ENCODE measurements at places on chromosomes 3 and 15. TPM values are rescaled to one million over a fixed set of nuclear protein-coding genes. Genes with fewer than 3 reads are reported as not detected.

DNA sequence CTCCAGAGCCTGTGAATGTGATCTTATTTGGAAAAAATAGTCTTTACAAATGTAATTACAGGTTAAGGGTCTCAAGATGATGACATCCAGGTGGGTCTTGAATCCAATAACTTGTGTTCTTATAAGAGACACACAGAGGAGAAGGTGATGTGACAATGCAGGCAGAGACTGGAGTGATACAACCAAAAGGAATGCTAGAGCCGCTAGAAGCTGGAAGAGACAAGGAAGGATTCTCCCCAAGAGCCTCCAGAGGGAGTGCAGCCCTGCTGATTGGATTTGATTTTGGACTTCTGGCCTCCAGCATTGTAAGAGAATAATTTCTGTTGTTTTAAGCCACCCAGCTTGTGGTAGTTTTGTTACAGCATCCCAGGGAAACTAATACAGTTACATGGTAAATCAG, 9.7 kb downstream of the MYH15 start:
- no peak overlapping the region for H3K27ac ChIP-seq
- H3K36me3 ChIP-seq, result no peaks in the 10 kb centered on the region
- H3K27me3 ChIP-seq, result no peaks in the 10 kb centered on the region
- no peak overlapping the region for H3K4me3 ChIP-seq

DNA sequence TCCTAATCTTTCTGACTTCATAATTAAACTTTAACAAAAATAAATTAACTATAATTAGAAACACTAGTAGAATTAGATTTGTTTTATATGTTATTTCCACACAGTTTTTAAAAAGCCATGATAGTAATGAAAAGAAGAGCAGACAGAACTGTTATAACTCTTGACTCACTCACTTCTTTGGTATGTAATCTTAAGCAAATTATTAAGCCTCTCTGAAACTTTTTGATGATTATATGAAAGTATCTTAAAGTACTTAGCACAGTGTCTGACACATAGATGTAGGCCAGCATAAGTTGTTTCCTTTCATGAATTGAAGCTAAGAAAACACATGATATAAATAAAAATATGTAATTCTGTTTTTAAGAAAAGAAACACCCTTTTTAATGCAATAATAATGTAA, 123.6 kb upstream of the MLF1 start:
- H3K4me3 ChIP-seq, result no peak overlapping the region
- no peaks in the 10 kb centered on the region for H3K4me1 ChIP-seq
- no peak overlapping the region for H3K27ac ChIP-seq

GRCh38 chr3:157074981-157075380, 85.0 kb downstream of the CCNL1 start:
- no peaks in the 10 kb centered on the region for H3K4me1 ChIP-seq
- no peaks in the 10 kb centered on the region for H3K36me3 ChIP-seq
- H3K27me3 ChIP-seq, result no peaks in the 10 kb centered on the region
- H3K27ac ChIP-seq, result no peak overlapping the region
- no peak overlapping the region for H3K4me3 ChIP-seq
- DNase-seq, result no peak

DNA sequence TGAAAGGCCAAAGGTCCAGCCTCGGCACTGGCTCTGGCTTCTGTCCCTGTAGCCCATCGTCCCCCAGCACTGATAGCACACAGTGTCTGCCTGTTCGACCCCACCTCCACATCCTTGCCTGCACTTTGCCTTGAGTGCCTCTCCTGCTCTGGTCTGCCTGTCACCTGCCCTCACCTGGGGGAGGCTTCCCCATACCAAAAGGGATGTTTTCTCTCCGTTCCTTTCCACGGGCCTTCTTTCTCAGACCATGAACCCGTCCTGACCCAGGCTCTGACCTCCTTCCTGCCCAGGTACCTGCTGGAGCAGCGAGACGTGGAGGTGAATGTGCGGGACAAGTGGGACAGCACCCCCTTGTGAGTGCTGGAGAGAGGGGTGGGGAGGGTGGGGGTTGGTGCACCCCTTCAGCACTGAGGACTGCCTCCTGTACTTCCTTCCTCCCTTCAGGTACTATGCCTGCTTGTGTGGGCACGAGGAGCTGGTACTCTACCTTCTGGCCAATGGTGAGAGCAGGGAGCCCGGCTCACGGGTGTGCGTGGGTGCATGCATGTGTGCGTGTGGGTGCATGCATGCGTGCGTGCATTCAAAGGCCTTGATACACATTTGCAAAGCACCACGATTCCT, 1.5 kb downstream of the ABTB1 start:
- DNase-seq, result no peak
- no peaks in the 10 kb centered on the region for H3K27me3 ChIP-seq
- H3K4me1 ChIP-seq, result peaks cover 22% of the 10 kb centered on the region
- H3K4me3 ChIP-seq, result no peak overlapping the region
- H3K27ac ChIP-seq, result no peak overlapping the region

DNA sequence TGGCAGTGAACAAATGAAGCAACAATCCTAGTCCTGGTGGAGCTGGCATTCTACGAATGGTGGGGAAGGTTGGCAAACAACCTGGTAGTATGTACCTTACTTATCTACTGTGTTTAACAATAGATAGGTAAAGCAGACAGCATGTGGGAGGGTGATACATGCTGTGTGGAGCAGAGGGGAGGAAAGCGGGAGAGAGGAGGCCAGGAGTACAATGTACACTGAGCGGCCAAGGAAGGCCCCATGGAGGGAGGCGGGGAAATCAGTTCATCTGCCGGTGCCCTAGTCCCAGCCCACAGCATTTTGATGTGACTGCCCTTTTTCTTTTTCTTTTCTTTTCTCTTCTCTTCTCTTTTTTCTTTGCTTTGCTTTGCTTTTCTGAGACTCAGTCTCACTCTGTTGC, 5.3 kb upstream of the RHCG start:
- peaks cover 3% of the 10 kb centered on the region for H3K4me1 ChIP-seq
- no peak overlapping the region for H3K4me3 ChIP-seq
- H3K27me3 ChIP-seq, result peaks cover 16% of the 10 kb centered on the region
- no peaks in the 10 kb centered on the region for H3K36me3 ChIP-seq
- no peak overlapping the region for H3K27ac ChIP-seq

GRCh38 chr3:120498556-120499346, 48.0 kb upstream of the FSTL1 start:
- no peaks in the 10 kb centered on the region for H3K4me1 ChIP-seq
- H3K27me3 ChIP-seq, result peaks cover 3% of the 10 kb centered on the region
- H3K36me3 ChIP-seq, result no peaks in the 10 kb centered on the region
- no peak overlapping the region for H3K27ac ChIP-seq
- no peak for DNase-seq

GRCh38 chr15:29449136-29449535, 179.5 kb upstream of the NSMCE3 start:
- no peaks in the 10 kb centered on the region for H3K36me3 ChIP-seq
- no peak overlapping the region for H3K4me3 ChIP-seq
- H3K27ac ChIP-seq, result no peak overlapping the region
- DNase-seq, result no peak

- H3K36me3 ChIP-seq, result no peaks in the 10 kb centered on the region
- H3K4me1 ChIP-seq, result no peaks in the 10 kb centered on the region
- H3K27me3 ChIP-seq, result no peaks in the 10 kb centered on the region
- H3K4me3 ChIP-seq, result no peak overlapping the region
Observed at GRCh38 chr3:46835054-46835453, 28.2 kb downstream of the MYL3 start.

The TRPM1 gene
- total RNA-seq, result not detected

GRCh38 chr3:64961301-64961700, 273.5 kb upstream of the ADAMTS9 start:
- no peak for DNase-seq
- H3K27me3 ChIP-seq, result no peaks in the 10 kb centered on the region
- no peak overlapping the region for H3K27ac ChIP-seq
- H3K4me3 ChIP-seq, result no peak overlapping the region
- no peaks in the 10 kb centered on the region for H3K4me1 ChIP-seq
- H3K36me3 ChIP-seq, result no peaks in the 10 kb centered on the region

GRCh38 chr15:68057034-68057433, 2.9 kb downstream of the PIAS1 start:
- H3K36me3 ChIP-seq, result no peaks in the 10 kb centered on the region
- H3K4me1 ChIP-seq, result peaks cover 11% of the 10 kb centered on the region
- H3K27me3 ChIP-seq, result no peaks in the 10 kb centered on the region
- H3K27ac ChIP-seq, result peak overlapping the region; percentile 92
- no peak for DNase-seq

DNA sequence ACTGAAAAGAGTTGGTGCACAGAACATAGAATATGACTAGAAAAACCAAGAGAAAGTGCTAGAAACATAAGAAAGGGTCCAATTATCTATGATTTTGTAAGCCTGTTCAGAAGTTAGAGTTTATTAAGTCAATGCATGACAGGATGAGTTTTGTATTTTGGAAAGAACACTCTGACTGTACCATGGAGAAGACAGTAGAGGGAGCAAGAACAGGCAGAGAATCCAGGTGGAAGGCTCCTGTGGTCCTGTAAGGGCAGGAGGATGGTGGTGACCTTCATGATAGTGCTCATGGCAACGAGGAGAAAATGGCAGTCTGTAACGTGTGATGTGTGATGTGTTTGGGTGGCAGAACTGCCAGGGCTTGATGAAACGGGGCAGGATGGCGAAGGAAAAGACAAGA, 249.1 kb downstream of the CTNNB1 start:
- H3K27me3 ChIP-seq, result no peaks in the 10 kb centered on the region
- no peak for DNase-seq
- H3K27ac ChIP-seq, result no peak overlapping the region
- H3K4me1 ChIP-seq, result no peaks in the 10 kb centered on the region

GRCh38 chr3:74643636-74644035, 29.2 kb upstream of the CNTN3 start:
- H3K27ac ChIP-seq, result no peak overlapping the region
- no peak overlapping the region for H3K4me3 ChIP-seq
- H3K36me3 ChIP-seq, result no peaks in the 10 kb centered on the region
- no peaks in the 10 kb centered on the region for H3K27me3 ChIP-seq

GRCh38 chr15:66586155-66586976, 20.6 kb upstream of the LCTL start:
- no peak overlapping the region for H3K4me3 ChIP-seq
- no peak for DNase-seq
- H3K27me3 ChIP-seq, result no peaks in the 10 kb centered on the region
- H3K27ac ChIP-seq, result no peak overlapping the region
- no peaks in the 10 kb centered on the region for H3K4me1 ChIP-seq
- no peaks in the 10 kb centered on the region for H3K36me3 ChIP-seq

DNA sequence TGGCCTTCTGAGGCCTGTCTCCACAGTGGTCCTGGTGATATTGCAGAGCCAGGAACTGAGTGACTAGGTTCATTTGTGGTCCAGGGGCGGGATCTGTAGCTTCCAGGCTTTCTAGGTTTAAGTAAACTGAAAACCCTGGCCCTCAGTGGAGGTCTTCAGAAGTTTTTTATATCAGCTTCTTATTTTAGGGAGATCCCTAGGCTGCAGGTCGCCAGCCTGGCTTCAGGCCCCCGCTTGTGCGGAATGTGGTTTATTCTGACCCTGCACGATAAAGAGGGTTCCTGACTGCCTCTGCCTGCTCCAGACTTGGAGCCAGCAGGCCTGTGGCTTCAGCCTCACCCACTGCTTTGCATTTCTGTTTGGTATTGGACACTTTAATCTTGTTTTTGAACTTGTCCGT, 133.9 kb upstream of the PLXNA1 start:
- H3K4me1 ChIP-seq, result no peaks in the 10 kb centered on the region
- H3K36me3 ChIP-seq, result no peaks in the 10 kb centered on the region
- DNase-seq, result no peak
- no peaks in the 10 kb centered on the region for H3K27me3 ChIP-seq
- no peak overlapping the region for H3K4me3 ChIP-seq

DNA sequence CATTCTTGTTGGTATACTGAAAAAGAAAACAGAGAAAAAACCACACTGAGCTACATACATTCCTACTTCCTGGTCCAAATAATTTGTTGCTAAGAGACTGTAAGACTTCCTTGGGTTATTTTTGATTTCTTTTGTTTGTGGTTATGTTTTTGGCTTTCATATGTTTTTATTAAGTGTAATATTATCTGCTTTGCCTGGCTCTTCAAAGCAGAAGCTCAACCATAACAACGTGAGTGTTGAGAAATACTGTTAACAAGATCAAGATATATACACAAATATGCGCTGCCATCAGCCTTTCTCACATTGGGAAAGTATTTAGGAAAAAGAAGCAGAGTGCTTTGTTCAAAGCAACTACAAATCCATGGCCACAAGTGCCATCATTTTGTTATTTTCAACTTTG, 556.2 kb upstream of the CBLB start:
- H3K4me1 ChIP-seq, result peaks cover 35% of the 10 kb centered on the region
- H3K4me3 ChIP-seq, result no peak overlapping the region
- no peaks in the 10 kb centered on the region for H3K27me3 ChIP-seq
- no peak for DNase-seq
- H3K27ac ChIP-seq, result no peak overlapping the region

The FBXO22 gene
- total RNA-seq, result 24.1 TPM

DNA sequence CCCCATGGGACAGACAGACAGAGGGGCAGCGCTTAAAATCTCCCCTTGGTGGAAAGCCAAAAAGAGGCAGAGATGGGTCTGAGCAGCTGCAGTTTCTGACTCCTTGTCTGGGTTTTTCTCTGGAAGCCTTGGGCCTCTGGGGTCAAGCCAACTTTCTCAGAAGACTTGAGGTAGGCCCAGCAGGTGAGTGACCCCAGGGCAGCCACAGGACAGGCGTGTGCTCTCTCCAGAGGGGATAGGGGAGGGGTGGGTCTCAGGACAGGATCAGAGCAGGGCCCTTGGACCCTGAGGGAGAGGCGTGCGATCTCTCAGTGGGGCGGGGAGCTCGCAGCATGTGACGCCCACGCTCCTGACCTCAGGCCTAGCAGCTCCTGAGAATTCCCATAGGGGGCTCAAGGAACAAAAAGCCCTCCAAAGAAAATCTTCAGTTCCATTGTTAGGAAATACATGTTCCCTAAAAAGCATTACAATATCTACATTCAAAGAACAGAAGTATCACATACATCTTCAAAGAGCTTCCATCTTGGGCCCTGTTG, 34.6 kb upstream of the DUSP7 start:
- no peaks in the 10 kb centered on the region for H3K36me3 ChIP-seq
- no peak overlapping the region for H3K4me3 ChIP-seq
- H3K27ac ChIP-seq, result no peak overlapping the region
- no peak for DNase-seq
- H3K27me3 ChIP-seq, result no peaks in the 10 kb centered on the region

- H3K36me3 ChIP-seq, result no peaks in the 10 kb centered on the region
- H3K4me3 ChIP-seq, result no peak overlapping the region
- H3K27me3 ChIP-seq, result no peaks in the 10 kb centered on the region
- no peak for DNase-seq
Observed at GRCh38 chr3:127254033-127254644, 33.7 kb downstream of the PRR20G start.
